Motor neuron (in vitro differentiated cells): ENCODE measurements at places on chromosomes 2 and 18. TPM values are rescaled to one million over a fixed set of nuclear protein-coding genes. Genes with fewer than 3 reads are reported as not detected.

DNA sequence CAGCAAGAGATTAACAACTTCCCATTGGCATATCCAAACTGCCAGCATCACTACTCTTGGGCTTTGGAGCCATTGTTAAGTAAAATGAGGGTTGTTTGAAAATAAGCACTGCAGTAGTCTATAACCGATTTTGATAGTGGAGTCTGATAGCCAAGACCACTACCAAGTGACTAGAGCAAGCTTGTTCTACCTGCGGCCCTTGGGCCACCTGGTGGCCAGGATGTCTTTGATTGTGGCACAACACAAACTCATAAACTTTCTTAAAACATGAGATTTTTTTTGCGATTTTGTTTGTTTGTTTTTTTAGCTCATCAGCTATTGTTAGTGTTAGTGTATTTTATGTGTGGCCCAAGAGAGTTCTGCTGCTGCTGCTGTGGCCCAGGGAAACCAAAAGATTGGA lies 11.0 kb downstream of the UBE2E3 start:
- ATAC-seq, result no peak

GRCh38 chr2:71181316-71181715 lies 45.6 kb downstream of the PAIP2B start:
- no peak for ATAC-seq

DNA sequence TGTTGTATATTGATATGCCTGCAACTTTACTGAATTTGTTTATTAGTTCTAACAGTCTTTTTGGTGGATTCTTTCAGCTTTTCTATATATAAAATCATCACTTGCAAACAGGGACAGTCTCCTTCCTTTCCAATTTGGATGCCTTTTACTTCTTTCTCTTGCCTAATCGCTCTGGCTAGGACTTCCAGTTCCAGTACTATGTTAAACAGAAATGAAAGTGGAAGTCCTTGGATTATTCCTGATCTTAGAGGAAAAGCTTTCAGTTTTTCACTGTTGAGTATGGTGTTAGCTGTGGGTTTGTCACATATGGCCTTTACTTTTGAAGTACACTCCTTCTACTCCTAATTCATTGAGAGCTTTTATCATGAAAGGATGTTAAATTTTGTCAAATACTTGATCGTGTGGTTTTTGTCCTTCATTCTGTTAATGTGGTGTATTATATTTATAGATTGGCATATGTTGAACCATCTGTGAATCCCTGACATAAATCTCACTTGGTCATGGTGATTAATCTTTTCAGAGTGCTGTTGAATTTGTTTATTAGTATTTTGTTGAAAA lies 52.9 kb downstream of the REL start:
- ATAC-seq, result no peak

Gene FHOD3
- 21.4 and 25.6 TPM in 2 replicates for total RNA-seq

Gene HOXD12
- not detected in 2 replicates for total RNA-seq

Gene ZSWIM2
- total RNA-seq, result 0.38 and 0.44 TPM in 2 replicates
